ENCODE measurements at places on chromosomes 13 and 19.

DNA sequence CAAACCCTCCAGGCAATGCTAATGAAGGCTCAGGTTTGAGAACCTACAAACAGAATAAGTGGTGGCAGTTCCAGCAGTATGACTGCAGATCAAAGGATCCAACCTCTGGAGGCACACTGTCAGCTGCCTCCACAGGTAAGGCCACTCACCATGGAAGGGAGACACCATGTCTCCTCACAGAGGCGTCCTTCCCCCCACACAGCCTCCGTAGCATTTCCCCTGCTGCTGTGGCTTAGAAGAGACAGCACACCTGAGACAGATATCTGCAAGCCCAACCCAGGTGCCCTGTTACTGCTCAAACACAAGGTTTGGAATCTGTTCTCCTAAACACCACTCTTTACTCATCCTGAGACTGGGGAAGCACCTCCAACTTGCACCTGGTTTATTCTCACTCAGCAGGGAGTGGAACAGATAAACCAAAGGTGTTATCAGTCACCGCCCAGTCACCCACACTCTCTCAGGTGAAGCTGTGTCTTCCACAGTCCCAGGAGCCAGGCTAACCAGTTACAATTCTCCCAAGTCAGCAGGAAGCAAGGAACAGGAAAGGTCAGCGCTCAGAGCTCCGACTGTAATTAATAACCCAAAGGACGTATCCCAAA lies 311.2 kb downstream of the FOXO1 start:
- no peak for DNase-seq

DNA sequence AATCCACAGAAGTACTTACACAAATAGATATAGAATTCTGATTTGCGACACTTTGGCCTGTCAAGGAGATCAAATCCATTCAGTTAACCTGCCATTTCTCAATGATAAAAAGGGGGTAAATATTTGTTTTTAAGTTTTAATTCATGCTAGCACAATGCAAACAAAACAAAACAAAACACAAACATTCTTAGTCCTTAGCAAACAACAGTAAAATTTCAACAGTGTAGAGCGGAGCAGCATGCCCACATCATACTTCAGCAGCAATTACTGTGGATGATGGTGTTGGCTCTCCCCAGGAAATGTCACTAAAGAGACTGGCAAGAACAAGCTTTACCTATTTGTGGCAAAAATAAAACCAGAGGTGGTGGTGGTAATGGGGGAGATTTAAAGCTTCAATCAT lies 625.2 kb upstream of the PCDH20 start:
- no peak for DNase-seq

- DNase-seq = no peak
These were observed 2.7 kb upstream of the ACTN4 start for GRCh38 chr19:38644719-38645118.

- DNase-seq = no peak
These were observed 253.8 kb downstream of the DNAJC15 start for GRCh38 chr13:43277142-43277541.

DNA sequence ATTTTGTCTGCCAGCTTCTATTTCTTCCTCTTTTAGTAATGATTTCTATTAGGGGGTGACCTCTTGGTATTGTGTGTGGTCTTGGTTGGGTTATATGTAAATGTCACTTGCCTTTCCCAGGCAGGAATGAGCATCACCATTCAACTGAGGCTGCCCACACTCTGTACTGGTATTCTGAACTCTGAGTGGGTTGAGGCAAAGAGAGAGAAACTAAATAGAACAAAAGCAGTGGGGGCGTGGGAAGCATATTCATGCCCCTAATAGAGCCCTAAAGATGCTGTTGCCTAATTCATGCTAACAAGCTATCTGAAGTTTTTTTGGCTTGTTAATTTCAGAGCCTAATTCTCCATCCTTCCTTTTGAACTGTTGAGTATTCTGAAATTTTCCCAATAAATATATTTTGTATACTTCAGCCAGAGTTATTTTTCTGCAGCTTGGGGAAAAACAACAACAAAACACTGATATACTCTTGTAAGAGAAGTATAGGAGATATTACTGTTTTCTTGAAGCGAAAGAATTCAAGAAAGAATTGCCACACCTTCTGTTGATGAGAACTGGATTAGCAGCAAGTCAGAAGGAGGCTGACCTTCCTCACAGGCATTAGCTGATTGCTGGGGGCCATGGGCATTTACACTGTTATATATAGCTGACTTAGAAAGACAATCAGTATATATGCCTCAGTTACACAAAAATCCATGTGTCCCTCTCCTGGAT lies 315.8 kb upstream of the KLF12 start:
- no peak for DNase-seq

DNA sequence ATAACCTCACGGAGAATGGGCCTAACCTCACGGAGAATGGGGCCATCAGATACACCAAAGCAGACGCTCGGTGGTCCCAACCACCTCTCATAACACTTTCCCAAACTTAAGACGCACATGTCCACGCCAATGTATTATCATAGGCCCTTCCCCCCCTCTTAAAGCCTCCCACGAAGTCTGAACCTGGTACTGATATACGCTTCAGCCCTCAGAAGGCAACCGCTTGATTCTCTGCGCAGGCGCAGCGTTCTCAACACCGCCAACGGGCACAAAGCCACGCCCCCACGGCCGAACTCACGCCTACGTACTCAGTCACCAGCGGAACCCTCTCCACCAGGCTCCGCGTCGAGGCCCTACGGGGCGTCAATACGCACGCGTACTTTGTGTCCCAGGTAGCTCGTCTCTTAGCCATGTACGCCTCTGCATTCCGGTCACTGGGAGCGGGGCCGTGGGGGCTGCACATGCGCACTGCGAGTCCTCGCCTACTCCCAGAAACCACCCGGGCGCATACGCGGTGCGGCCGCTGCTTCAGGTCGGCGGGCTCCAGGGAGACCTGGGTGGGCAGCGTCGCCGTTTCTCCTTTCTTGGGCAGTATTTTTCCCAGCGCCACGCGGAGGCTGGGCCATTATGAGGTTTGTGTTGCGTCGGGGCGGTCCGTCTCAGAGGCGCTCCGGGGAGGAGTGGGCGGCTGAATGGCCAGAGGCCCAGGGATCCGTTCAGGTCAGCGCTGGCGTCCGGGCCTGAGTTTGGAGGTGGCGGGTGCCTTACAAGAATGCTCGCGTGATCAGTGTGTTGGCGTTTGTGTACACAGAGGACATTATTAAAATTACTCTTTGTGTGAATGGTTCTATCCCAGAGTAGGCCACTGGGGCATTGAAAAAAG lies 25.3 kb downstream of the ZNF582 start:
- peak; percentile 56 for DNase-seq

DNA sequence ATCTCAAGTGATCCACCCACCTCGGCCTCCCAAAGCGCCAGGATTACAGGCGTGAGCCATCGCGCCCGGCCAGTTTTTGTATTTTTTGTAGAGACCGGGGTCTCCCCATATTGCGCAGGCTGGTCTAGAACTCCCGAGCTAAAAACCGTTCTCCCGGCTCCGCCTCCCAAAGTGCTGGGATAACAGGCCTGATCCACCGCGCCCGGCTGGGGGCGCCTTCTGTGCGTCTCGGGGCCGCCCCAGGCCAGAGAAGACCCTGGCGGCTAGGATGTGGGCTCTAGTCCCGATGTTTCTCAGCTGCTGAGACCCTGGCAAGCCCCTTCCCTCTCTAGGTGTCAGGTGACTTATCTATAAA lies 3.6 kb downstream of the ARHGAP45 start:
- no peak for DNase-seq

DNA sequence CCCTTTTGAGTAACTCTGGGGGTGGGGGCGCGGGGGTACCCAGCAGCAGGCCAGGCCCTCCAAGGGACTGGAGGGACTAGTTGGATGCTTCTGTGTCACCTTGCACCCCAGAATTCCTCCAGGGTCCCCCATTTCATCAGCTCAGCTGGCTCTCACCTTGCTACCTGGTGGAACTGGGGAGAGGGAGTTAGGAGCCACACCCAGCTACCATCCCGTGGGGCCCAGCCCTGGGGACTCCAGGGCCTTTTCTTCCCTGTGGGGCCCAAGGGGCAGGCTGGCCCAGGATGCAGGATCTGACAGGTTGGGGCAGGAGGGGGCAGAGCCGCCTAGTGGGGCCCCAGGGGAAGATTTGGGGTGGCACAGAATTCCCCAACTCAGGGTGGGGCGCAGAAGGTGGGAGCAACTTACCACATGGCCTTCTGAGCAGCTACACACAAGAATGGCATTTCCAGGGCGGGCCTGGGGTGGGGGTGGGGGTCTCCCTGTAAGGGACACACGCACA lies 32.8 kb upstream of the NANOS3 start:
- DNase-seq = no peak

DNA sequence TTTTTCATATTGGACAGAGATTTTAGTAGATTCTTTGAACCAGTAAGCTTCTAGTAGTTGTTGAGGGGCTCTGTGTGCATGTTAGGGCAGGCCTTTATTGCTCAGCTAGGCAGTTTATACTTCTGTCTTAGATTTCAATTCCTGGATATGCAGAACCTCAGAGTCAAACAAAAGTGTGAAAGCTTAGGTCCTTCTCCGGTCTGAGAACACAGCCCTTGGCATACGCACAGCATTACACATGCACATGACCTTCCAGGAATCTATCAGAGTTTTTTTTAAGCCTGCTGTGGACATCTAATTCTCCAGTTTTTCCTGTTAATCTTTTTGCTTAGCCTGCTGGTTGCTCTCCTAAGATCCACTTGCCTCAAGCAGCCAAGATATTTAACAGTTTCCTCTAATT lies 77.9 kb upstream of the KL start:
- no peak for DNase-seq

GRCh38 chr13:99958406-99959126 lies 13.0 kb downstream of the ZIC5 start:
- DNase-seq = no peak

- DNase-seq = no peak
These were observed 15.5 kb upstream of the ZNF888 start for GRCh38 chr19:52938761-52939160.

- DNase-seq = no peak
These were observed 983.7 kb downstream of the SLITRK1 start for GRCh38 chr13:82898586-82898985.

DNA sequence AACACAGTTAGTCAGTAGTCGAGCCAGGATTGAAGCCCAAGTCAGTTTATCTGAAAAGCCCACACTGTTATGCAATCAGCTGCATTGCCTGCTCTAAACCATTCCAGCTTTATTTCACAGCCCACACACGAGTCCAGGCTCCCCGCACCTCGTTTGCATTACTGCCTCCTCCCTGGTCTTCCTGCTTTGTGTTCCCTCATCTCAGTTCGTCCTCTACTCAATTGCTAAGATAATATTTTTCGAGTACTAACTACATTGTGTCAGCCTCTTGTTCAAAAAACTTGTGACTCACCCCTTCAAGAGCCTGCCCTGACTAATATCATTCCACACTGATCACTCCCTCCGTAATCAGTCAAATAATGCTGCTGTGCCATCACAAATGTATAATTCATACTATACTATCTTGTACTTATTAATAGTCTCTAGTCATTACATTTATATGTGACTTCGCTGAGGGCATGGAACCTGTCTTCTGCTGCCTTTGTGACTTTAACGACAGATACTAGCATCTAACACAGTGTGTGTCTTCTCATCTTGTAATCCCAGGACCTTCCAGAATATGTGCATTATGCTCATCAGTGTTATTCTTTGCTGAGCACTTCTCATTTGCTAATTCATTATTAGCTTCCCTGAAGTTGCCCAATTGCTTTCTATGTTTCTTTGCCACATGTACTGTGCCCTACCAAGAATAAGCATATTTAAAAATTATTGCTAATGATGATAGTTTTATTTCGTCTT lies 26.2 kb upstream of the WDFY2 start:
- DNase-seq = no peak

- no peak for DNase-seq
These were observed 196.7 kb upstream of the SLITRK6 start for GRCh38 chr13:85995788-85996418.

GRCh38 chr13:45626731-45627374 lies 11.3 kb upstream of the ERICH6B start:
- DNase-seq = no peak

DNA sequence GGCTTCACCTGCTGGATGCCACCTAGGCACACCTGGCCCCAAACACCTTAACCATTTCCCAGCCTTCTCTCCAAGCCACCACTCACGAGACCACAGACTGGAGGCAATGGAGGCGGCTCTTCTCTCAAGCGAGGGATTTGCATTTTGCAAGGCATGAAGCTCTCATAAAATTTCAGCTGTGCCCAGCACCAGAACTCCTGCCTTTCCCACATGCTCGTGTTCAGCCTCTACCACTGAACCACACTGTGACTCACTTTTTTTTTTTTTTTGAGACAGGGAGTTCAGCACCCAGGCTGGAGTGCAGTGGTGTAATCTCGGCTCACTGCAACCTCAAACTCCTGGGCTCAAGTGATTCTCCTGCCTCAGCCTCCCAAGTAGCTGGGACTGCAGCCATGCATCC lies 10.6 kb downstream of the NANOS3 start:
- no peak for DNase-seq

DNA sequence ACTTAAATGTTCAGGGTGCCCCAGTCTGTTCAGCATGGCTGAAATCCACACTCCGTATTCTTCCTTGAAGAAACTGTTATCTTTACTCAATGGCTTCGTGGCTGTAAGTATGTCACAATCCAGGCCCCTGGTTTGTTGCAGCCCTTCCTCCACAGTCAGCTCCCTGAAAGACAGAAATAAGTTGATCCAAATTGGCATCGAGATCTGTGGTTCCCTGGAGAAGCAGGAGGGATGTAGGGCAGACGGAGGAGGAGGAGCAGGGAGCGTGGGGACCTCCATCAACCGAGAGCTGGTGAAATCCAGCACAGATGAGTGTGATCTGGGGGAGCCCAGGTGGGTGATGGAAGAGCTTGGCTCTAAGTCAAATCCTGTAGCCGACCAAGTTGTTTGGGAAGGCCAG lies 304 bp downstream of the TSPAN16 start:
- DNase-seq = no peak

GRCh38 chr19:2282062-2282861 lies at the start of gene PEAK3:
TSS of gene PEAK3 (minus strand) at chr19:2282175. CDS start at chr19:2280931, 1,244 bp downstream.
- no peak for DNase-seq

DNA sequence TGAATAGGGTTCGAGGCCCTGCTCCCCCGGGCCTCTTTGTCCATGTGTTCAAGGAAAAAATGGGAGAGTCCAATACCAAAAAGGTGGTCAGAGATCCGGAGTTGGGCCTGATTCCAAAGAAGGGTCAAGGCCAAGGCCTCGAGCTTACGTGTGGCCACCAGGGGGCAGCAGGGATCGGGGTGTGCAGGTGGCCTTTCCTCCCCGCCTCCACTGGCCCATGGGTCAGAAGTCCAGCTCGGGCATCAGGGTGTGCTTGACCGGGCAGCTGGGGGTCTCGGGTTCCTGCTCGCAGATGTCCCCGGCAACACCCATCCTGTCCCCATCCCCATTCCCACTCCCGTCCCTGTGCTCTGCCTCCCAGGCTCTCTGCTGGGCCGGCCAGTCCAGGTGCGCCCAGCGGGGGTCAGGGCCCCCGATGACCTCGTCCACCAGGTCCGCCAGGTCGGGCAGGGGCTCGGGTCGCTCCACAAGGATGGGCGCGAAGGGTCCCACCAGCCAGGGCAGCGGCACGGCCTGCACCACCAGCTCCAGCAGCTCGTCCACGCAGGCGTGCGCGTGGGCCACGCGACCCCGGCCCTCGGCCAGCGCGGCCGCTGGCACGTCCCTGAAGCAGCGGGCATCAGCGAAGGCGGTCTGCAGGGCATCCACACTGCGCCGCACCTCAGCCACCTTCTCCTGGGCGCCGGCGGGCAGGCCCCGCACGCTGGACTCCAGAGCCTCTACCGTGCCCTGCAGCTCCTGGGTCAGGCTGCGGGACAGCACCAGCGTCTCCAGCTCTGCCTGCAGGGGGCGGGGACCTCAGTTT lies 5.2 kb upstream of the PLIN4 start:
- peak; percentile 13 for DNase-seq

GRCh38 chr19:1481224-1481892 lies 2.3 kb upstream of the C19orf25 start:
- no peak for DNase-seq
